ENCODE measurements at places on chromosomes 7 and 10.

DNA sequence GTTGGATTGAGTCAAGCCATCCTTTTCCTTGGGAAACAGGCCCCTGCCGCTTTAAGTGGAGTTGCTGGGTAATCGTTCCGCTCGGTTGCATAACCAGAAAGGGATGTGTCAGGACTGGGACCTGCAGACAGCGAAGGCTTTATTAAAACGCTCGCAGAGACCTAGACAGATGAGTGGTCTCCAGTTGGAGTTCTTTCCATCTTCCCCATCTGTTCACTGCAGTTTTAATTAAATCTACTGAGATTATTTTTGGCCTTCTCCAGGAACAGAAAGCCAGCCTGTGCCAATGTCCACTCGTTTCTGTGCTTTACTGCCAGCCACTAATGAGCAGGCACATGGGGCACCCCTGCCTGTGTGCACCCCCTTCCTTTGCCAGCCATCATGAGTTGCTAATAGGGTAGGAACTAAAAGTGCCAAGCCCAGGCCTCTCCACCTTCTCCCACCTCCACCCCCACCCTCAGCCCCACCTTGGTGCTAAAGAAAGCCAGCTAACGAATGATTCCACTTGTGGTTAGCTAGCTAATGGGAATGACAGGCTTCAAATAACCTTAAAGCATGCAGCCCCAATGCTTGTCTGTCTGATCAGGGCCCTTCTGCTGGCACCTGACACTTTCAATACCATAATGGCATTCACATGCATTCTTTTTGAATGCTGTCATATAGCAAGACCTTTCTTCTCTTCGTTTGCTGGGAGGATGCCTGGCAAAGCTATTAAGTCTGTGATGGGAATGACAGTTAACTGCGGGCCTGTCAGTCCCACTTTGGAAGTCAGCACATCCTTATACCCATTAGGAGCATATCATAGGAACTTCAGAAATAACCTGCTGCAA is 556.8 kb upstream of the GALNT17 start:
- no peak for DNase-seq

DNA sequence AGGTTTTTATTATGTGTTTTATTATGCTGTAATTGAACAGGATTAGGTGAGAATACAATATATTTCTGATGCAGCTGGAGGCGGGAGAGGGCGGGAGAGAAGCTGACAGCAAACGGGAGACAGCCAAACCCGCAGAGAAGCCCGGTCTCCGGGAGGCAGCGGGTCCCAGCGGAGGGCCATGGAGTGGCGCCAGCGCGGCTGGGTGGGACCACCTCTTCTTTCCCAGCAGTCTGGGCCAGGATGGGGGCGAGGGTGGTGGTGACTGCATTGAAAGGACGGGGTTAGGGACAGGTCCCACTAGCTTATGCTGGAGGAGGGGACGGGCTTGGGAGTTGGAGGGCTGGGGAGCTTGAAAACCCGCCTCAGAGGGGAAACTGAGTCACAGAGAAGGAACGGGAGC is 14.5 kb upstream of the KAZALD1 start:
- no peak for DNase-seq

GRCh38 chr7:149686011-149686410 is 87.4 kb downstream of the ZNF467 start:
- DNase-seq, result no peak

DNA sequence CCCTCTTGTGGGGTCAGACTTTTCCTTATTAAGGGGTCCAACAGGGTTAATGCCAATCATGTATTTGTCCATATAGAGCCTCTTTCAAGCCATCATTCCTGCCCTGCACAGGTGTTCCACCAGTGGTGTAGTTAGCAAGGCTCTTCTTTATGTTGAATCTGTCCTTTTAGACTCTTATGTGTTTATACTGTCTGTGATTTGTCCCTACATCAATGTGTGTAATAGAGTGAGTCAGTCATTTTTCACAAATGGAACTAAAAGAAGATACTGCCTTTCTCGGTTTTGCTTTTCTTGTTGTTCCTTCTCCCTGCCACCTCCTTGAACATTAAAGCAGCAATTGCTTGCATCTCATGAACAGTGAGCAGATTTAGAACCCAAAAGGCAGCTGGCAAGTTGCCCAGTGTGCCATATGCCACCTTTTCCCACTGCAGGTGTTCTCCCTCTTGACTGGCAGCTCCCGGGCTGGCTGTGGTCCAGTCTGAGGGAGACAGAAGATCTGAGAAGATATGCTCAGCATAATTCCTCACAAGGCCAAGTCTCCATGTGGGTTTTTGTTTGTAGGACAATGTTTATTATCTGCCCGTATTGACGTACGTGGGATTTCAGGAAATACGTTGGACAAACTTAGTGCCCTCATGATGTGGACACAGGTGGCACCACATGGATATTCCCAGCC is 154.1 kb downstream of the LHFPL3 start:
- no peak for DNase-seq

DNA sequence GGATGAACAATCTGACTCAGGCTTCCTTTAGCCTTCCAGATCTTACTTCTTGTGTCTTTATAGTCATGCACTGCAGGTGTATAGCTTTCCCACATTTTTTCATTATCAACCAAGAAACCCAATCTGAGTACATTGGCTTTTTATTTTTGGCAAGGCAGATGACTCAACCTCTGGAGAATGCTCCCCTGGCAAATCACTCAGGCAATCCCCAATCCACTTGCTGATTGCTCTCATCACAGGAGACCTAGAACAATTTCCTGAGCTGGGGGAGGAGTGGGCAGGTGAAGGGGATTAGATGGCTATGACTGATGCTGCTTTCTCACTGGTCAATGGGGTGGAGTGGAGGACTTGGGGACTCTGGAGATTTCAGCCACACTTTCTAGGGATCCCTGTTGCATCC is 134.4 kb downstream of the SLC16A9 start:
- no peak for DNase-seq

GRCh38 chr10:81847675-81848074 is 27.3 kb upstream of the NRG3 start:
- DNase-seq, result no peak

- DNase-seq, result no peak
Observed at GRCh38 chr10:77844713-77845445, 81.7 kb downstream of the DLG5 start.

DNA sequence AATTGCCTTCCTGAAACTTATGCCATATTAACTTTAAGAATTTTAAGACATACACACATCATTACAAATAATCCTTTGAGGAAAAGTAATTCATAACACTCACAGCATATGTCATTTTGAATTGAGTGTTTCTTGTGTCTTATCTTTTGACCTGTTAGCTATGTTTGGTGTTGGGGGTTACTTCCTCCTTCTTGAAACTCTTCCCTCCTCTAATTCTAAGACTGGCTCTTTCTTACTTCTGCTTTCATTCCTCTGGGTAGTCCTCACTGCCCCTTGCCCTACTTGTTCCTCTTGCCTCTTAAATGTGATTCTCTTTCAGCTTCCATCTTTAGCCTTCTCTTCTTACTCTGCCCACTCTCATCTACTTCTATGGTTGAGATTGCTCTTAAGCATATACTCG is 28.3 kb upstream of the PIP4K2A start:
- DNase-seq, result no peak

DNA sequence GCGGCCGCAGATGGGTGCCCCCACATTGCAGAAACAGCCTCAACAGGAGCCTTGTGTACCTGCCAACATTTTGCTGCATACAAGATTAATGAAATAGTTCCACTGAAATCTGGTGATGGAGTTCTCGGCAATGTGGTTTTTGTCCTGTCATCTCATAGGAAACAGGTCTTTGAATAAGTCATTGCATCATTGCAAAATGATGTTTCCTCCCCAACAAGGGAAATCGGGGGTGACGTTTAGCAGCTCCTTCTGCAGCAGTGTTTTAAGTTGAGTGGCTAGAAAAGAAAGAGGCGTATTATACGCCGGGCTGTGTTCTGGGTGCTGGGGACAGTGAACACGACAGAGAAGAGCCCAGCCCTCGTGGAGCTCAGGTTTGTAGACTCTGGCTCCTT is 177.0 kb downstream of the PRKAG2 start:
- DNase-seq, result no peak

DNA sequence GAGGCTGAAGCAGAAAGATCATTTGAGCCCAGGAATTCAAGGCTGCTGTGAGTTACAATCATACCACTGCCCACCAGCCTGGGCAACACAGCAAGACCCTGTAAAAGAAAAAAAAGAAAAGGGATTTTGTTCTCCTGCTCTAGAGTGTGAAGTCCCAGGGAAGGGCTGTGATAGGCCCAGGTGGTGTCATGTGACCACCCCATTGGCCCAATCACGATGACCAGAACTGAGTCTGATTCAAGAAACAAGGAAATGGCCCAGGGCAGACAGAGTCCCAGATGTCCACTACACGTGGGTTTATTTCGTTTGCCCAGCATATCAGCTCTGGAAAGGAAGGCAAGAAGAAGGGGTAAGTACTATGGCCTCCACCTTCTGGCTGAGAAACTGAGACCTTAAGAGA is 81.3 kb upstream of the CUX1 start:
- DNase-seq, result no peak

GRCh38 chr7:132276234-132276630 is 300.0 kb downstream of the PLXNA4 start:
- DNase-seq, result no peak

- peak; percentile 80 for DNase-seq
Observed at GRCh38 chr7:80711531-80711930, 73.1 kb downstream of the CD36 start.

DNA sequence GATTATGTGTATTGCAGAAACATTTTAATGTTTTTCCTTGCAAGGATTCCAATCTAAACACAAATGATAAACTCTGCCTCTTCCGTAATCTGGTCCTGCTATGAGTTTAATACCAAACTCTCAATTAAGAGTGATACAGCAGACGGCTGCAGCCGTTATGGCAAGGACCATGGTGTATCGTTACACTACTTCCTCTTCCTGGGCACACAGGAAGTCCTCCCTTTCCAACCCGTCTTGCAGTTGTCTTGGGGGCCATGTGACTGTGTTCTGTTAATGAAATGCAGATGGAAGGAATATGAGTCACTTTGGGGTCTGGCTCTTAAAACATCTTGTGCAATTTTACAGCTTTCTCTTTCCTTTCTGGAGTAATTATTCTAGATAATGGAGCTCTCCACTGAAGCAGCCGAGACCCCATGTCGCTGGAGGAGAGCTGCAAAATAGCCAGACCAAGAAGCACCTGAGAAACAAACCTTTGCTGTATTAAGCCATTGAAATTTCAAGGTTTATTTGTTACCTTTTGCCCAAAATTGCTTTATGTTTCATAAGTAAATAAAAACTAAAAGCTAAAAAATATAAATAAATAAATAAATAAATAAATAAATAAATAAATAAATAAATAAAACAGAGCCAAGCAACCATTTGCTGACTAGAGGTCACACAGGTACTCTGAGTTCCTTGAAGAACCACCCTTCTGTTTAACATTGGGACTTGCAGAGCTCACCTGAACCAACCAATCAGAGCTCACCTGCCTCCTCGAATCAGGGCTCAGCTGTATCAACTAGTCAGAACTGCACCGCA is 74.7 kb downstream of the FRMPD2 start:
- DNase-seq, result no peak

GRCh38 chr10:71638822-71639719 is 80.5 kb downstream of the C10orf105 start:
- no peak for DNase-seq

GRCh38 chr10:69696073-69696731 is 66.2 kb downstream of the FAM241B start:
- DNase-seq, result no peak

DNA sequence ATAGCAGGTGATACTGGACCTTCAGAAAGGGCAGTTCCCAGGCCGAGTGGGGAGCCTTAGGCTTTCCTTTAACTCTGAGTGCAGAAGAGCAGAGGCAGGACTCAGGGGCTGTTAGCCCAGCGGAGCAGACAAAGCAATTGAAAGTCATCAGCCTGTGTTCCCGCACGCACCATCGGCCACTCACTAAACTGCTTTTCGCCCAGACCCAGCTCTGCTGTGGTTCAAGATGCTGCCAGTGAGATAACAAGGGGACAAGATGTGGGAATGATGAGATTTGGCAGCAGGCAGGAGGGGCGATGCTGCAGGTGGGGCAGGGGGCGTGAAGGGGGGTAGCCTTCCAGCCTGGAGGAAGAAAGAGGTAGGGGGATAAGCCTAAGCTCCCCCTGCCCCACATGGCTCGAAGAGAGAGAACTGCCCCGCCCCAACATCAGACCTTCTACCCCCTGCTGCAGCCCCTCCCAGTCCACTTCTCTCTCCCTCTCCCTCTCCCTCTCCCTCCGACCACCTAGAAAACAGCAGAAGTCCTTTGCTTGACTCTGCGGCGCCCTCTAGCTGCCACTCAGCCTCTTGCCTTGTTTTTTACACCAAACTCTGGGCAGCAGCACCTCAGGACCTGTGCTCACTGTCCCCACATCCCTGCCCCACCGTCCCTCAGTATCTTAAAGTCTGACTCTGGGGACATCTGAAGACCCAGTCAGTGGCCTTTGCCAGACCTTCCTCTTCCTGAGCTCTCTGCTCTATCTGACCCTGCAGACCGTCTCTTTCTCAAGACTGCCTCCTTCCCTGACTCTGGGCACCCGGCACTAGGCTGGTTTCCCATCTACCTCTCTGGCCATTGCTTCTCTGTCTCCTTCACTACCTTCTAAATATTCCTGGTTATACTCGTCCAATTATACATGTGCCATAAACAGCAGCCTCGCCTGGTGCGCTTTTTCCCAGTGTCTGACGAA is 110.5 kb downstream of the C10orf105 start:
- DNase-seq, result peak; percentile 84

DNA sequence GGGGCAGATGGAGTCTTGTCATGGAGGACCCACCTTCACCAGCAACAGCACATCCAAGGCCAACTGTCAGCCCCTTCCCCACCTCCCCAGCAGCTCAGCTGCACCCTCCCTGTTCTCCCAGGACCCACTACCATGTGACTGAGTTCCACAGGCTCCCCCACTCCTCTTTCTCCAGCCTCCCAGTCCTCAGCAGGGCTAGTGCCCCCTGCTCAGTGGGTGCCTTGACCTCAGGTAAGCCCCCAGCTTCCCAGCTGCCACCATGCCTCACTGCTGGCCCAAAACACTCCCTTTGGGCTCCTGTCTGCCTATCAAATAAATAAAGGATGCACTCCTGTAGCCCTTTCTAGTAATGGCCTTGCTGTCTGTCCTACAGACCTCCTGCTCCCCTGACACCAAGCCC is 174.4 kb downstream of the SLIT1 start:
- no peak for DNase-seq

DNA sequence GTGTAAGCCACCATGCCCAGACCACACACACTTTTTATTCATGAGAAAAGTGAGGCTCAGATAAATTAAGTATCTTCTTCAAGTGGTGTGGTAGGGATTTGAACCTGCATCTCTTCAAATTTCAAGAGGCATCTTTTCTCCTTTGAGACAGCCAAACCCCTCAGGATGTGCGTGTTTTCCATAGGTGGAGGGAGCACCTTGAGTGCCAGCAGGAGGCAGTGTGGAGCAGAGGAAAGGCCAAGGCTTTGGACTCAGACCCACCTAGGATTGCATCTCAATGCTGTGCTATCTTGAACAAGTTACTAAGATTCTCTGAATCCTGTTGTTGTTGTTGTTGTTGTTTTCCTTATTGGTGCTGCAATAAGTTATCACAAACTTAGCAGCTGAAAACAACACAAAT is 40.2 kb upstream of the MYL10 start:
- no peak for DNase-seq
